Posterior vena cava (tissue), 2 donors: ENCODE measurements at places on chromosomes 4 and X. TPM values are rescaled to one million over a fixed set of nuclear protein-coding genes. Genes with fewer than 3 reads are reported as not detected.

PWWP3B gene
- 0.93 TPM for total RNA-seq

FTSJ1 gene
- total RNA-seq: 30.3 TPM

SORCS2 gene
- total RNA-seq: 11.9 TPM

PRAF2 gene
- 36.4 TPM for total RNA-seq

SATL1 gene
- total RNA-seq: not detected

SH3D19 gene
- total RNA-seq: 118 TPM

WFS1 gene
- 52.6 TPM for total RNA-seq

GLUD2 gene
- total RNA-seq: 2.0 TPM

FDCSP gene
- total RNA-seq: not detected

AIFM1 gene
- 17.5 TPM for total RNA-seq

AMOT gene
- 21.0 TPM for total RNA-seq

NMU gene
- total RNA-seq: not detected

PNCK gene
- 58.9 TPM for total RNA-seq

AMMECR1 gene
- 5.6 TPM for total RNA-seq

FLNA gene
- 6,731 TPM for total RNA-seq

ITM2A gene
- 129 TPM for total RNA-seq

SULT1B1 gene
- total RNA-seq: 2.2 TPM

STK32B gene
- total RNA-seq: 3.1 TPM

HS3ST1 gene
- total RNA-seq: 5.4 TPM

RS1 gene
- total RNA-seq: not detected

ANXA3 gene
- 13.8 TPM for total RNA-seq

TEX11 gene
- not detected for total RNA-seq

RHOXF1 gene
- not detected for total RNA-seq

TRIM2 gene
- 29.1 TPM for total RNA-seq

FAM184B gene
- total RNA-seq: not detected

LRAT gene
- 0.10 TPM for total RNA-seq

MAGEE2 gene
- total RNA-seq: not detected

PABPC4L gene
- total RNA-seq: 1.6 TPM

YY2 gene
- total RNA-seq: 2.5 TPM

SEPTIN11 gene
- 140 TPM for total RNA-seq

CDKL2 gene
- 1.3 TPM for total RNA-seq

GPR34 gene
- 35.4 TPM for total RNA-seq

POF1B gene
- total RNA-seq: 1.5 TPM

MAGEA12 gene
- not detected for total RNA-seq

UGT2B11 gene
- not detected for total RNA-seq

P2RY4 gene
- 0.32 TPM for total RNA-seq

ADH1B gene
- 529 TPM for total RNA-seq

PAGE4 gene
- not detected for total RNA-seq

MYOZ2 gene
- 3.9 TPM for total RNA-seq

CLDN22 gene
- not detected for total RNA-seq

LAP3 gene
- 72.4 TPM for total RNA-seq

SMAD1 gene
- 18.5 TPM for total RNA-seq

LRIT3 gene
- total RNA-seq: 0.14 TPM

NXF2B gene
- not detected for total RNA-seq

RPS6KA6 gene
- total RNA-seq: 3.7 TPM

LRCH2 gene
- 6.1 TPM for total RNA-seq

TET2 gene
- 21.3 TPM for total RNA-seq

EXOC1L gene
- not detected for total RNA-seq

SHISA3 gene
- total RNA-seq: 1.5 TPM

LGI2 gene
- 52.3 TPM for total RNA-seq

GPRASP2 gene
- 9.3 TPM for total RNA-seq

MAGEA1 gene
- not detected for total RNA-seq

KCTD8 gene
- 0.60 TPM for total RNA-seq

TMPRSS11B gene
- total RNA-seq: not detected

UGT2B17 gene
- total RNA-seq: not detected

PPEF1 gene
- 0.24 TPM for total RNA-seq

CABS1 gene
- not detected for total RNA-seq
